ENCODE measurements at places on chromosomes 11 and 22.

- no peak for DNase-seq
Observed at GRCh38 chr11:118282606-118283005, 18.5 kb upstream of the MPZL2 start.

DNA sequence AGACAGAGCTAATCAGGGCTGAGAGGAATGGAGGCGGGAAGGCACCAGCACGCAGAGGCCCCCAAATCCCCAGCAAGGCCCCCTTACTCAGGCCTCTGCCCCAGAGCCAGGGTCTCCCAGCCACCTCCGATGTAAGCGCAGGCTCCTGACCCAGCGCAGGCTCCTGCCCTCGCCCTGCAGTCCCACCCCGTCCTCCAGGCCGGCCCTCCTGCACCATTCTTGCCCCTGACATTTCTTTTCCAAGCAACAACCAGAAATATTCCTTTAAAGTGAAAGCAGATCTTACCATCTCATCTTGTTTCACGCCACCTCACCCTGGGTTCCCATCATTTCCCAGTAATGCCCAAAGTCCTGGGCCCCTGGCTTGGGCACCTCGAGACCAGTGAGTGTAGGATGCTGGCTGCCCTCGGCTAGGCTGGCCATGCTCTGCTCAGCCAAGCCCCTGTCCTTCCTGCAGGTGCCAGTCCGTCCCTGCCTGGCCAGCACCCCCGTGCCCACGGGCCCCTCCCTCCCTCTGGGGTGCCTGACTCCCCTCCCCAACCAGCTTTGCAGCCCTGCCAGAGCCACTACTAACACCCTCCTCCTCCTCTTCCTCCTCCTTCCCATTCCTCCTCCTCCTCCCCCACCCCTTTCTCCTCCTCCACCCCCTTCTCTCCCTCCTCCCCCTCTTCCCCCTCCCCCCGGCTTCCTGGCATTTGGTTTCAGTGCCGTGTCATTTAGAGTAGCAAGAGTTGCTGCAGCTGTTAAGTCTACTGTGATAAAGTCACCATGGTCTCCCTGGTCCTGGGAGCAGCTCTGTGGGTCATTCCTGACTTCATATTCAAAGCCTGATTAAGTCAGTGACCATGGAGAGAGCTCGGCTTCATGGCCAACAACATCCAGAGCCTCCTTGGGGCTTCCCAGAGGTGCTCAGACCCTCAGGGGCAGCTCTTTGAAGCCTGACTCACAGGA is 78.7 kb downstream of the PIWIL3 start:
- DNase-seq: no peak

DNA sequence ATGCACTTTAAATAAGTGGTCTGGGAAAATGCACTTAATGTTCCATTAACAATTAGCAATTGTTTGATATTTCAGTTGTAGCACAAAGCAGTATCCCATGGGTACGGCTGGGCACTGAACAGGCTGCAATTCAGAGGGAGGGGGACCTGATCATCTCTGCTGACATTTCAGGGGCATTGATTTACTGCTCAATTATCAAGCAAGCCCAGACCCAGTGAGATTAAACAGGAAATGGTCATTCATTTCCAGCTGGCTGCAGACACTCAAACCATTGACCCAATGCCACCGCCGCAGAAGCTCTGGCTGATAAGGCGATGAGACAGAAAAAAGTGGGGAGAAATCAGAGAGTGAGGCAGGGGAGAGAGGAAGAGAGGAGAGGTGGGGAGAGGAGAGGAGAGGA is 1.2 kb downstream of the GPR83 start:
- DNase-seq: no peak

DNA sequence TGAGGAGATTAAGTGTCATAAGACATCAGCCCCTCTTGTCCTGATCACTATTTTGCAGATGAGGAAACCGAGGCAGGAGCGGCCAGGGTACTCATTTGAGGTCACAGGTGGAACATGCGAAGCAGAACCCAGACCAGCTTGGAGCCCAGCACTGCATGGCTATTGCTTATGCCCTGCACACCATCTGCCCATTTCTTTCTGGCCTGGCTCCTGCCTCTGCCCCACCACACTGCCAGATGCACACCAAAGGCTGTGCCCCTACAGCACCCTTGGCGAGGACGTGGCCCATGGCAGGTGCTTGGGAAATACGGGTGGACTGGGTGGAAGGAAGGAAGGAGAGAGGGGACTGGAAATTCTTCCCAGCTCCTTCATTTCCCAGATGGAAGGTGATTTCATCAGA is 222.9 kb downstream of the CTTN start:
- DNase-seq: no peak

- no peak for DNase-seq
Observed at GRCh38 chr11:130125638-130126037, 33.9 kb upstream of the ST14 start.

- no peak for DNase-seq
Observed at GRCh38 chr11:77819921-77820564, 479 bp downstream of the RSF1 start.

GRCh38 chr11:17722000-17722643 is 2.8 kb downstream of the MYOD1 start:
- no peak for DNase-seq

GRCh38 chr11:117428186-117428855 is 100.7 kb downstream of the CEP164 start:
- no peak for DNase-seq

DNA sequence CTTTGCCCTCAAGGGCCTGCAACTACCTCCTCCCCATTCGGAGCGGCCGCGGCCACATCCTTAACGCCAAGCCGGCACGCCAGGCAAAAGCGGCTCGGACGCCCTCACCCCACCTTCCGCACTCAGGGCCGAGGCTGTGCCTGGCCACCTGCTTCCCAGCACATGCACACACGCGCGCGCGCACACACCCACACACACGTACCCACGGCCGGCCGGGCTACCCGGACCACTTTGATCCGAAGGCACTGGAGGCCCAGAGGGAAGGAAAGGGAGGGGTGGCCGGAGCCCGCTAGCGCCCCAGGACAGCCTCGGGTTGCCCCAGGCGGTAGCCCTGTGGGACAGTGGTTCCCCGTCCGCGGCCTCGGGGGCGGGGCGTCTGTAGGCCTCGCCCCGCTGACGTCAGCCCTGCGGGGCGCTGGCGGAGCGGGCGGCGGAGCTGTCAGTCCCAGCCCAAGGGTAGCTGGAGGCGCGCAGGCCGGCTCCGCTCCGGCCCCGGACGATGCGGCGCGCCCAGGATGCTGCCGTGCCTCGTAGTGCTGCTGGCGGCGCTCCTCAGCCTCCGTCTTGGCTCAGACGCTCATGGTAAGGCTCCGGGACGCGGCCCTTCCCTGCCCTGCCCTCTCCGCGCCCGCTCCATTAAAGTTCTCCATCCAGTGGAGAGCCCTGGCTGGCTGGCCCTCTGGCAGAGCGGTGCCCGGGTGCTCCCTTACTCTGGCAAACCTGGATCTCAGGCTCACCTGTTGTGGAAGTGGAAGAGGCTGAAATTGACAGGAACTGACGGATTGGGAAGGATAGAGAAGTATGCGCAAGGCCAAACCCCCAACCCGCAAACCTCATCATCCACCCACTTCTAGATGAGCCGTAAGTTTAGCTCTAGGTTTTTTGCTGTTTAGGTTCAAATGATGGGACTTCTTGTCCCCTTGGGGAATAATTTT is at the start of gene IL10RA:
Gene IL10RA (plus strand): TSS at position 442 of the 935 bp plus-strand sequence. CDS start 74 bp downstream, at position 516.
- DNase-seq: no peak

GRCh38 chr22:17266251-17266971 is 47.2 kb upstream of the ADA2 start:
- no peak for DNase-seq

- no peak for DNase-seq
Observed at GRCh38 chr11:122141725-122142124, 25.7 kb upstream of the BLID start.

- no peak for DNase-seq
Observed at GRCh38 chr11:1625541-1625940, 3.6 kb upstream of the KRTAP5-4 start.

All from keratinocyte (primary cell).